ENCODE measurements at places on chromosomes 6 and 20. TPM values are rescaled to one million over a fixed set of nuclear protein-coding genes. Genes with fewer than 3 reads are reported as not detected.

DNA sequence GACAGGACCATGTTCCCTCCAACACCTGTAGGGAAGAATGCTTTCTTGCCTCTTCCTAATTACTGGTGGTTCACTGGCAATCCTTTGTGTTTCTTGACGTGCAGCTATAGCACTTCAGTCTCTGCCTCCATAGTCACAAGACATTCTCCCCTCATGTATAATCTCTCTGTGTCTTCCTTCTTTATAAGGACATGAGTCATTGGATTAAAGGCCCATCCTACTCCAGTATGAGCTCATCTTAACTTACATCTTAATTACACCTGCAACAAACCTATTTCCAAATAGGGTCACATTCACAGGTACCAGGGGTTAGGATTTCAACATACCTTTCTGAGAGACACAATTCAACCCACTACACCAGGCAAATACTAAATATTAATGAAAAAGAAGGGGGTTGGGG, 213.6 kb downstream of the RNGTT start:
- no peak for DNase-seq

CCN6 gene
- not detected for total RNA-seq

PPP1R16B gene
- total RNA-seq, result 0.57 TPM

- no peak for DNase-seq
Measured at GRCh38 chr20:1651268-1652058, 6.1 kb downstream of the SIRPG start.

GRCh38 chr6:120378582-120379220, 955.6 kb downstream of the TBC1D32 start:
- DNase-seq, result no peak

C20orf144 gene
- 0.44 TPM for total RNA-seq

- no peak for DNase-seq
Measured at GRCh38 chr20:60754856-60755255, 497.2 kb upstream of the CDH4 start.

DNA sequence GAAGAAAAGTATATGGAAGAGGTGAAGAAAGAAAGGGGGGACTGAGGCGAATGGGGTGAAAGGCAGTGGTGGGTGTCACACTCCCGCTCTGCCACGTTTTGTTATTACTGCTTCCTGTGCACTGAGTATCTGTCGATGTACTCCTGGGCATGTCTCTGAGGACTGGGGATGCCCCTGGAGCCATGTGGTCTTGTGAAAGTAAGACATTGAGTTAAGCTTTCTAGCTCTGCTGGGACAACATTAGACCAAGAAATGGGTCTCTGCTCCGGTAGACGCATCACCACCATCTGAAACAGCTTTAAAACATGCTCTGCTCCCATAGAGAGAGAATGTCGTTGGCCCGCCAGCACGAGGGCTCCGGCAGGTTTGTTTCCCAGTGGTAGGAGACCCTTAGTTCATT, 40.0 kb downstream of the IRF4 start:
- no peak for DNase-seq

OARD1 gene
- total RNA-seq, result 32.9 TPM

SPATS1 gene
- not detected for total RNA-seq

GRCh38 chr6:5850848-5851255, 155.9 kb downstream of the NRN1 start:
- DNase-seq, result no peak

DNA sequence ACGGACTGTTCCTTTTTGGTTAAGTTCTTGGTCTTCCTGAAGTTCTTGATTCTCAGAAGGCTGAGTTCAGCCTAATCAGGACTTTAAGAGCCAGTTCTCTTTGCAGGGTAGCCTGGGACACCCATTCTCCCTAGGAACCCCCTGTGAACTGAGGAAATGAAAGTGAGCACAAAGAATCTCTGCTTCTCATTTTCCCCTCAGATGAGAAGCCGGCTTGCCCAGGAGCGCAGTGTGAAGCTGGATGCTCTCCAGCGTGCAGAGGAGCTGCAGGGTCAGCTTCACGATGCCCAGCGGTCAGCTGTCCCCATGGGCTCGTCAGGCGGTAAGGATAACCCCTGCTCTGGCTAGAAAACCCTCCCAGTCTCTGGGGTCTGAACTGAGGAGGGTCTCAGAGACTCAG, 34.0 kb downstream of the CD164 start:
- no peak for DNase-seq

DNA sequence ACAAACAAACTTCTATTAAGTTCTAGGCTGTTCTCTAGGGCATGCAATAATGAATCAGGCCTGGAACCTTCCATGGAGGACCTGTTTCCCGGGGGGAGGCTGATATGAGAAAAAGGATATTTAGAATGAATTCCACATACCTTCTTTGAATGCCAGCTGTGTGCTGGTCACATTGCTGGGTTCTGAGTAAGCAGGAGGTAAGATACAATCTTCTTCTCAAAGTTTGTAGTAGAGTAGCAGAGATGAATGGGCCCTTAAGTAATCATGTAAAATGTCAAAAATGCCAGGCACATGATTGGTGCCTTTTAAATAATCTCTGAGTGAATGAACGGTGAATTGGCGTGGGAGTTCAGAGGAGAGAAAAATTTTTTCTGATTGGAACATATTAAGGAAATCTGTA, 47.4 kb downstream of the TGM2 start:
- DNase-seq, result no peak

- no peak for DNase-seq
Measured at GRCh38 chr20:4901031-4901818, 100.1 kb downstream of the SLC23A2 start.

DNA sequence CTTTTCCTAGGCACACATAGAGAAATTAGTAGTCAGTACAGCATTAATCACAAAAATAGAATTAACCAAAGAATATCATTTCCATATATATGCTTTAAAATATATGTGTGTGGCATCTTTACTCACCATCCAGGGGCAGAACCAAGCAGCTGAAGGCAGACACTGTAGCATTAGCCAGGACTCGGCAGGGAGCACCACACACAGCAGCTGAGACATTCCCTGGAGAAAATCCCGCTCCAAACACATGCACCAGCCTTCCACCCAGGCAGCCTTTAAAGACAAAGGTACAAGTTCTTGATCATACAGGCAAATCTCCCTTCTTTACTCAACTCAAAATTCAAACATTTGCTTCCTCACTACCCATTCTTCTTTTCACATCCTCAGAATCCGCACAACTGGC, 64.7 kb downstream of the PKHD1 start:
- DNase-seq, result no peak

- no peak for DNase-seq
Measured at GRCh38 chr6:21712213-21712612, 118.7 kb downstream of the SOX4 start.

LY6G6F gene
- total RNA-seq, result not detected

GRCh38 chr6:50288881-50289280, 239.2 kb upstream of the DEFB112 start:
- DNase-seq, result no peak

CDSN gene
- not detected for total RNA-seq

- DNase-seq, result no peak
Measured at GRCh38 chr6:41080621-41081020, 7.8 kb downstream of the NFYA start.

CNR1 gene
- 8.4 TPM for total RNA-seq

SYNDIG1 gene
- total RNA-seq, result 0.49 TPM

DNA sequence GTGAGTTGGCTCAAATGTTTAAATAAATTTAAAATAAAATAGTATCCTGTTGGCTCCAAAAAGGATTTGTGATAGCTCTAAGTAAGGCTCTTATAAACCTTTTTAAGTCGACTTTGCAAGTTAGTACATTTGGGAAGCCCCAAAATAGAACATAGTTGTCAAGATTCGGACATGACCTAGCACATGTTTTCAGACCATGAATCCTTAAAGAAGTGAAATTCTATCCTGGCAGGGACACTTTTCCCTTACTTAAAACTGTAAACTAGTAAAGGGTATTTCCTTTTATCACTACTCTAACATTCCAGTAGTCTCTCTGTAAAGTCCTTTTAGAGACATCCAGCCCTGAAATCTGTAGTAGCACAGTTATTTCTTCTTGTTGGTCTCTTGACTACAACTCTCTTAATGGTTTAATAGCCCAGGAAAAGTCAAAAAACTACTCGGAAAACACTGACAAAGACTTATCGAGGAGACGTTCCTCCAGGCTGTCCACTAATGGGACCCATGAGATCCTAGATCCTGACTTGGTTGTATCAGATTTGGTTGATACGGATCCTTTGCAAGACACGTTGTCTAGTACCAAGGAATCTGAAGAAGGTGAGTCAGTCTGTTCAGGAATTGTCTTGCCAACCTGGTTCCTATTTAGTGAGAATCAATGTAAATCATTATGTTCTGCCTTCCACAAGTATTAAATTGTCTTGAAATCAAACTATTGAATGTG, 83.6 kb downstream of the SCAND1 start:
- no peak for DNase-seq

TAAR2 gene
- total RNA-seq, result not detected

TMC2 gene
- not detected for total RNA-seq

DNA sequence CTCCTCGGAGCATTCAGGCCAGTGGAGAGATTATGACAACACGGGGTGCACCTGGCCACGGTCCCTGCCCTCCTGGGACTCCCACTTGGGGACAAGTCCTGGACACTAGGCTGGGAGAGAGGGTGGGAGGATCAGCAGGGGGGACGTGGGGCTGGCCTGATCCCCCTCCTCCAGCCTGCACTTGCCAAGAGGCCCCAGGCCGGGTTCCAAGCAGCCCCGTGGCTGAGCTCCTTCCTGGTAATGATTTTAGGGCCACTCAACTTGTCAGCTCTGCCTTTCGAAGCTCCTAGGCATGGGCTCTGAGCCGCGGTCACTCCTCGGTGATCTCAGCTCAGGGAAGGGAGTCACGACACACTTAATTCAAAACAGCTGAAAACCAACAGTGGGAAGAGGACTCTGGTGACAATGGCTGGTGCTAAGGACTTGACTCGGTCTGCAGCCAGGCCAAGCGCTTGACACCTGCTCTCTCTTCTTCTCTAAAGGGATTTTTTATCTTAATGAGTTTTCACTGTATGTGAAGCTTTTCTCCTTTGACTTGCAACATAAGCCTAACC, 161.7 kb downstream of the BMP7 start:
- no peak for DNase-seq

- DNase-seq, result no peak
Measured at GRCh38 chr6:151451417-151451949, 443 bp downstream of the RMND1 start.

WASF1 gene
- total RNA-seq, result 48.9 TPM

DNA sequence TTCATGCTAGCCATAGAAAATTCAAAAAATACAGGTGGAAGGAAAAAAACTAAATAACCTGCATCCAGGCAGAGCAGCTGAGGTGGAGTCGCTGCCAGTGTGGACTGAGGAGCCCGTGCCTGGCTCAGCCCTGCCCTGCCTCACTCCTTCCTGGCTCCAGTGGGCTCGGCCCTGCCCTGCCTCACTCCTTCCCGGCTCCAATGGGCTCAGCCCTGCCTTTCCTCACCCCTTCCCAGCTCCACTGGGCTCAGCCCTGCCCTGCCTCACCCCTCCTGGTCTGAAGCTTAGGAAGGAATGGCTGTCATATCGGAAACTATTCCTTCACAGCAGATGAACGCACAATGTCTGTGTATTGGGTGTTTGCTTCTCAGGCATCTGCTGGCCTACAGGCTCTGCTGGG, 142.1 kb downstream of the SMOC2 start:
- no peak for DNase-seq

GRCh38 chr6:155077331-155077730, 82.2 kb downstream of the TIAM2 start:
- DNase-seq, result no peak

GRCh38 chr20:60050193-60050947, 92.1 kb downstream of the CDH26 start:
- no peak for DNase-seq

GFRAL gene
- total RNA-seq, result not detected

GRCh38 chr6:93848031-93848742, 428.8 kb upstream of the EPHA7 start:
- DNase-seq, result no peak

DNA sequence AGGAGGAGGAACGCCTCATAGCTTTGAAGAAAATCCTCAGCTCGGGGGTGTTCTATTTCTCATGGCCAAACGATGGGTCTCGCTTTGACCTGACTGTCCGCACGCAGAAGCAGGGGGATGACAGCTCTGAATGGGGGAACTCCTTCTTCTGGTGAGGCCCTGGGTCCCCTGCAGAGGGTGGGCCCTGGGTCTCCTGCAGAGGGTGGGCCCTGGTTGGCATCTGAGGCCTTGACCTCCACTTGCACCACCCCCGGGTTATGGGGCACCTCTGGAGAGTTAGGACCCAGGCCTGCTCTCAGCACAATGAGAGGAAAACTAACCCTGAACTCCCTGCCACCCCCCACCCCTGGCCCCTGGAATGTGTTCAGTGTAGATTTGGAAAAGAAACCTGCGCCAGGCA, 47.2 kb downstream of the SYNJ2 start:
- DNase-seq, result no peak

GRCh38 chr6:52576054-52576391, 837 bp downstream of the TRAM2 start:
- no peak for DNase-seq

ASIP gene
- not detected for total RNA-seq

DNA sequence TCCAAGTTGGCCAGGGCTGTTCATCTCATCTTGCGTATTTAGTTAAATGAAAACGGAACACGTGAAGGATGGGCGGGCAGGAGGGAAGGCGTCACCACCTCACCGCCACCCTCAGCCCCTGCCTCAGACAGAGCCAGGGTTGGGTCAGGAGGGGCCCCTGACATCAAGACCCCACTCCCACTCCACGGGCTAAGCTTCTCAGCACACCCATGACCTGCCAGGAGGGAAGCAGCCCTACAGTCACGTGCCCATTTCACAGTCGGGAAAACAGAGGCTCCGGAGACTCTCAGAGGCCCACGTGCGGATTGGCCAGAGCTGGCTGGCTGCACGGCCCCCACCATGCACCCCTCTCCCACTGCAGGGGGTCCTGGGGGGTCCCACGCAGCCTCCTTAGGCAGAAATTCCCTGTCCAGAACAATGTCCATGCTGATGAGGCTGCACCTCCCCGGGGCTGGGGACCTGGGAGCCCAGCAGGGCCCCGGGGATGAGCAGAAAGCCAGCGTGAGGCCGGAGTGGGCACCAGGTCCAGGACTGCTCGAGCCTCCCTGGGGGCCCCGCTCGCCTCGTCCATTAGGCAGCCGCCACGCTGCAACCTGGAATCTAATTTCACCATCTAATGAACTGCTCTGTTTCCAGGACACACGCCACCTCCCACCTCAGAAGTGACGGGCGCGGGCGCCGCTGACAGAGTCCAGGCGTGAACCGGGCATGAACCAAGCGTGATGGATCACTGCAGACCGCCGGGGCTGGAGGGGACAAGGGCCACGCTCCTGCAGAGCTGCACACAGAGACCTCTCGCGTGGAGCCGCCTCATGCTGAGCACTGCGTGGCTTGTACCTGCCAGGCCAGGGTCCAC, 15.8 kb downstream of the KCNQ2 start:
- no peak for DNase-seq

GRCh38 chr6:155676346-155676745, 220.7 kb upstream of the NOX3 start:
- DNase-seq, result no peak

DNA sequence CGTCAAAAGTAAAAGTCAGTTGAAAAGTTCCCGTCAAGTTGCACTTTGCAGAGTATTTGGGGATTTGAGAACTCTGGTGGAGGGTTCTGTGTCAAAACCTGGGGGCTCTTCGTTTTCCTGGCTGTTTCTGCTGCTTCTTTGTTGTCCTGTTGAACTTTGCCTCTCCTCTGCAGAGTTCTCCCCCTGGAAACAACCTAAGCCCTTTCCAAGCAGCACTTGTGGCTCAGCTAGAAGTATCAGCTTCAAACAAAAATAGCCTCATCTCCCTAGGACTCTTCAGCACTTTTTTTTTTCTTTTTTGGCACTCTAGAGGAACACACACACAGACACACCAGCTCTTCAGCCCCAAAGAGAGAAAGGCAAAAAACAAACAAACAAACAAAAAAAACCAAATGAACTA, at the start of gene TRDN:
Gene TRDN (minus strand): TSS at position 169 of the 400 bp plus-strand sequence. CDS start 175 bp downstream, outside the sequence.
- DNase-seq, result no peak

TPX2 gene
- total RNA-seq, result 210 TPM
